ENCODE measurements at places on chromosomes 12 and 14.

- no peak for DNase-seq
Observed at GRCh38 chr12:91574391-91574790, 391.8 kb upstream of the DCN start.

- no peak for DNase-seq
Observed at GRCh38 chr14:53237488-53237887, 84.4 kb upstream of the DDHD1 start.

DNA sequence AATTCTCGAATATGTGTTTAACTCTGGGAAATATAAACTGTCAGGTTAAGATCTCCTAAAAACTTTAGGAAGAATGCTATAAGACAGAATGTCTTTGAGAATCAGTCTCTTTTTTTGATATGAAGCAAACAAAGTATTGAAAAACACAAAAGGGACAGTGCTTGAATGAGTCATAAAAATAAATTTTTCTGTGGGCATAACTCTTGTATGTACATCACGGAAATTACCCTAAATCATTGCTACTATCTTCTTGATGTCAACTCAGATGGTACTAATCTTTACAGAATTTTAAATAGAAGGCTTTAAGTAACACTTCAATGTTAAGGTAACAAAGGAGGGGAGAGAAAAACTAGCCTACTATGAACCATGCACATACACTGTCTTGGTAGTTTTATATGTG lies 244.0 kb upstream of the AMIGO2 start:
- no peak for DNase-seq

- no peak for DNase-seq
Observed at GRCh38 chr12:41992022-41992421, 152.7 kb downstream of the GXYLT1 start.

DNA sequence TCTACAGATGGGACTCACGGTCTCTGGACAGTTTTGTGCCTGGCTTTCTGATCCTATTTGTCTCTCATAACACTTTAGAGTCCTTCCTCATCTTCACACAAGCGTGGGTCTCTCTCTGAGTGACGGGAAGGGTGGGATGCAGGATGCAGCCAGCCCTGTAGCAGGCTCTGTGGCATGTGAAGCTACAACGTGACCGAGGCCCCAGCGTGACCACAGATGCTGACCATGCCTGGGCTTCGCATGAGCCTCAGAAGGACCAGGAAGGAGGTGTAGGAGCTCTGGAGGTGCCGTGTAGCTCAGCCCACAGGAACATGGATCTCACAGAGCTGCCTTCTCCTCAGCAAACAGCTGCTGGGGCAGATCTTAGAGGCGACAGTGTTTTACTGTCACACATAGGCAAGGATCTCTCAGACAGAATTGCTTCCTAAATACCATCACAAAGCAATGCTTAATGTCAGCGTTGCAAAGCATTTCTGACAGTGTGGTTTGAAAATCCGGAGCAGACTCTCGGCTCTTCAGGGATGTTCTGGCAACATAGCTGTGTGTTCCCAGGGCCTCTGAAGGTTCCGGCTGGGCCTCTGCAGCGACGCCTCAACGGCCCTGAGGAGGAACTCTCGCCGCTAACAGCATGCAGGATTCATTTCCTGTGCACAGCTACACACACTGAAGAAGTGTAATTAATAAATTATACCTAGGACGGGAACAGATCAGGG lies 21.9 kb downstream of the ANKLE2 start:
- no peak for DNase-seq

DNA sequence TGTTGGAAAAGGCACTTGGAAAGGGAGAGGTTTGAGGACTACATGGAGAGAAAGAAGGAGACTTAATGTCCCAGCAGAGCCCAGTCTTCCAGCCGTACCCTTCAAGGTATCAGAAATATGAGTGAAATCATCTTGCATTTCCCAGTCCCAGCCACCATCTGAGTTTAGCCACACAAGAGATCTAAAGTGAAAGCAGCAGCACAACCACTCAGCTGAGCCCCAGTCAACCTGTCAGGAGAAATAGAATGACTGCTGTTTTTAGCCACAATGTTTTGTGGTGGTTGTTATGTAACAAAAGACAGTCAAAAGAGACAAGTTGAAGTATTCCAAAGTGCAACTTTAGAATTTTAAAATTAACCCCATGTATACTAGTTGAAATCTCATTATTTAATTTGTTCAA lies 28.0 kb downstream of the DERA start:
- no peak for DNase-seq

Measured in stimulated activated CD8-positive, alpha-beta memory T cell treated with anti-CD3 and anti-CD28 coated beads, Interleukin-7, amount 100 ng/mL, for 1 hour (primary cell).